Stomach (tissue), 19 donors: ENCODE measurements at places on chromosomes 11 and 22. TPM values are rescaled to one million over a fixed set of nuclear protein-coding genes. Genes with fewer than 3 reads are reported as not detected.
A peak's percentile ranks its signal among the peaks of the same experiment; 100 is the strongest.

The KRTAP5-3 gene
- total RNA-seq, result not detected

The LMNTD2 gene
- 92.7 TPM for total RNA-seq

The MS4A6A gene
- total RNA-seq, result 97.4 TPM

The PRRG4 gene
- under 0.01 TPM for total RNA-seq

- no peak for DNase-seq
These were observed 494.8 kb downstream of the MN1 start for GRCh38 chr22:27306771-27307170.

DNA sequence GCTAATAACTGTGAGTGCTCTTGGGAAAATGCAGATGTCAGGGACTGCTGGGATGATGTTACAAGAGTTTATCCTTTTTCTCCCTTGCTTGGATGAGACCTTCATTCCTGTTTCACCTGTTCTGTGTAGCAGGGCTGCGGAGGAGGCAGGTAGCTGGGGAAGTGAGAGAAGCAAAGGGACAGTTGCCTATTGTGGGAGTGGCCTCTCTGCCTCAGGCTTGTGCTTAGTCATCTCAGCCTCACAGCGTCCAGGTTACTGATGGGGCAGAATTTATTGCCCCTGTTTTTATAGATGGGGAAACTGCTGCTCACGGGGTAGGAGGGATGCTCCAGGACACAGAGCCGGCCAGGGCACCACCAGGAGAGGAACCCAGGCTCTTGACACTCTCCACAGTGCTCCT lies 1.7 kb downstream of the STX3 start:
- DNase-seq, result peak; percentile 60

The UEVLD gene
- 40.6 TPM for total RNA-seq

DNA sequence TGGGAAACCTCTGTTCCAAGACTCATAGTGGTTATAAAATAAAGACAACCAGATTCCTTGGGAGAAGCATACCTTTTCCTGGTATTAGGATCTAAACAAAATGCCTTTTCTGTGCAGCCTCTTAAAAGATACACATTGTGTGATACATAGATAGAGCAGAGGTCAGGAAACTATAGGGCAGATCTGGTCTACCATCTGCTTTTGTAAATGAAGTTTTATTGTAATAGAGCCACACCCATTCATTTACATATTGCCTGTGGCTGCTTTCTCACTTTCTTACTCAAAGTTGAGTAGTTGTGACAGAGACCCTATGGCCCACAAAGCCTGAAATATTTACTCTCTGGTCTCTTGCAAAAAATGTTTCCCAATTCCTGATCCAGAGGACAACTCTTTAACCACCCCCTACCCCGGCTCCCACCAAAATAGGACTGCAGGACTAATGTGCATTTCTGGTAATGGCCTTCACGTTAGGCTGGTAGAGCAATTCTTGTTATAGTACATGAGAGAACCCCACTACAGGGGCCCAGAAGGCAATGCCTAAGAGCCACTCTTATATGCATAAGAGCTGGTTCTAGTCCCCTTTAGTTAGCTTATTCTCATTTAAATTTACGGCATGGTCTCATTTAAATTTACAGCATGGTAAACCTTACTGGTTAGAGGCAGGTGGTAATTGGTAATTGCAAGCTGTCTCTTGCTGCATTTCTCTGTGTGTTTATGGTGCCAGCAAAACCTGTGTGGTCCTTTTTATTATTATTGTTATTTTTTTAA lies 76.8 kb upstream of the YWHAH start:
- DNase-seq, result no peak

DNA sequence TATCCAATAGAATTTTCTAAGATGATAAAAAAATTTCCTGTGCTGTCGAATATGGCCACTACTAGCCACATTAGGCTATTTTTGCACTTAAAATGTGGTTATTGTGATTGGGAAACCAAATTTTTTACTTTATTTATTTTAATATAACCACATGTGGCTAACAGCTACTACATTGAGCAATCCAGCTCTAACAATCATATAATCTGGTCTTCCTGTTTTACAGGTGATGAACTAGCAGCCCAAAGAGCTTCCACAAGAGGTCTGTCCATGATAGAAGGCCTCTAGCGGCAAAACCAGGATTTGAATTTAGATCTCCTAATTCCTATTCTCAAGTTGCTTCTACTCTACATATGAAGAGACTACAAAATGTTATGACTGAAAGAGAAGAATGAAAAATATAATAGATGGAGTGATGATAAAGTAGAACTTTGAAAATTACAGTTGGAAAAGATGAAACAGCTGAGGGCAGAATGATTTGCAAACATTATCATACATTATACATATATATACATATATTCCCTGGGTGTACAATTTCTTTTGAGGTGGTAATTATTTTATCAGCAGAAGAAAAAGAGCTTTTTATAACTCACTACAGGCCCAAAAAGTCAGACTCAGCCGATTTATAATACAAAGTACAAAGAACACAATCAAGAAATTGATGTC lies 363.5 kb upstream of the PITPNB start:
- no peak for DNase-seq

The KCNJ11 gene
- 22.9 TPM for total RNA-seq

The FKBP2 gene
- 15.2 TPM for total RNA-seq

DNA sequence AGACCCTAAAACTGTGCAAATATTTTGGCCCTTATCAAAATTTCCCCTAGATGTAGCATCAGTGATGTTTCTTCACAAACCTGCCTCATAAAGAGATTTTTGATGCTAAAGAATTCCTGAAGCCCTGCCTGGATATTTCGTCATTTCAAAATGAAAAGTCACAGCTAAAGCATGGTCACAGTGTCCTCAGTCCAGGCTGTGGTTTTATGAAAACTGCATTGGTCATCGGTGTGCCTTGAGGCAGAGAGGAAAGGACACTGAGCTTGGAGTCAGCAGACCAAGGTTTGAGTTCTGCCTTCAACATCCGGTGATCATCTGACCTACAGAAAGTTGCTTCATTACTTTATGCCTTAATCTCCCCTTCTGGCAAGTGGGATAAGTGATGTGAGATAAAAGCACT lies 34.8 kb upstream of the ALKBH3 start:
- no peak for DNase-seq

The ALDH3B1 gene
- total RNA-seq, result 21.2 TPM

GRCh38 chr22:39177456-39177775 lies 24.9 kb upstream of the CBX7 start:
- DNase-seq, result no peak

The APOBEC3A gene
- total RNA-seq, result 3.3 TPM

- DNase-seq, result peak; percentile 92
These were observed 5.2 kb downstream of the PCSK7 start for GRCh38 chr11:117226388-117227385.

GRCh38 chr22:42228483-42228882 lies 42.0 kb downstream of the TCF20 start:
- DNase-seq, result no peak

- DNase-seq, result no peak
These were observed 10.7 kb downstream of the TAB1 start for GRCh38 chr22:39410264-39410663.

The SCGB1A1 gene
- total RNA-seq, result 11.2 TPM

- DNase-seq, result no peak
These were observed 32.8 kb downstream of the PARVG start for GRCh38 chr22:44213489-44214043.

DNA sequence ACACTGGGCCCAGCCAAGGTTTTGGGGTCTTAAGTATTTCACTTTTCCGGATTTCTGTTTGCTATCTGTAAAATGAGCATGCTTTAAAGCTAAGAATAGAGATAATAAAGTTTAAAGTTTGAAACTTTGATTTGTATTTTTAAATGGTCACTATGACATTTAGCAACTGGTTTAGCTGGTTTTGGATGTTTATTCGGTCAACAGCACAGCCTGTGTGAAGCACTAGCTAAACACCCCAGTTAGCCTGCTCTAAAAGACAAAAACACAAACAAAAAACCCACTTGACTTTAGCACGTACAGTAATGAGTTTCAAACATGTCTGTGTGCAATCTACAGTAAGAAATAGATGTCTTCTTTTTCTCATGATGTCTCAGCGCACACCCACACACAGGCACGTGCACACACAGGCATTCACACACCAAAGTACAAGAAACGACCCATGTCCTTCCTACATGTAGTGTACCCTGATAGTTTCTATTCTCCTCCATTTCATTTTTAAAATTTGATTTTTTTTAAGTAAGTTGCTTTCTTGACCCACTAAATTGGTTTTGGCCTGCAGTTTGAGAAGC lies 29.4 kb downstream of the SLC1A2 start:
- peak; percentile 74 for DNase-seq

- no peak for DNase-seq
These were observed 24.5 kb downstream of the RPUSD4 start for GRCh38 chr11:126186708-126187529.

DNA sequence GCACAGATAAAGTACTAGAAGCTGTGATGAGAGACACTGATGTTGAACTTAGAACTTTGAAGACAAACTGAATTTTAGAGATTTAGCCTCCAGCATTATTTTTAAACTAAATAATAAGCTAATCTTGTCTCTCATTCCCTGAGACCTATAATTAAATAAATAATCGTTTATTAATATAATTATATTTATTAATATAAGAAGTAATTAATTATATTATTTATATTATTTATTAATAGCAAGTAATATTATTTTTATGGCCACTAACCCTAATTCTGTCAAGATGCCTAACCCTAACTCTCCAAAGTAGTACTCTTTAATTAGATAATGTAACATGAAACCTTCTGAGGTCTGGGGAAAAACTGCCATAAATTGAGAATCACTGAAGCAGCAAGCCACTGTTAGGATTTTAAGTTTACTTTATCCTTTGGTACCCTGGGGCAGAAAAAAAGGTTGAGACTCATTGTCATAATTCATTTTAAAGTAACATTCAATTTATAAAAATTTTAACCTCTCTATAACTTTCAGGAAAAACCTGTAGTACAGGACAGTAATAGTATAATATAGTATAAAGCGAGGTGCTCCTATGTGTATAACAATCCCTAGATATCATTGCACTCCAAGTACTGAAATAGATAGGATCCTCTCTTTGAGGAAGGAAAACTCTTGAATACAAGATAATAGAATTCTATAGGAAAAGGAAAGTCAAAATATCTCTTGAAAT lies 85.4 kb downstream of the TTC28 start:
- DNase-seq, result no peak

The ENTHD1 gene
- total RNA-seq, result not detected

- no peak for DNase-seq
These were observed 6.6 kb downstream of the TSPAN4 start for GRCh38 chr11:849104-849824.

- peak; percentile 64 for DNase-seq
These were observed at the start of gene ADAMTS8 for GRCh38 chr11:130428316-130429119. ADAMTS8 (minus strand) TSS chr11:130428609; CDS start chr11:130428286, 323 bp downstream.

The AQP11 gene
- not detected for total RNA-seq

The NPAS4 gene
- not detected for total RNA-seq

The FZD4 gene
- 19.2 TPM for total RNA-seq

- DNase-seq, result peak; percentile 34
These were observed 156.5 kb downstream of the FCHSD2 start for GRCh38 chr11:72985645-72986044.

The ADORA2A gene
- total RNA-seq, result 0.58 TPM

DNA sequence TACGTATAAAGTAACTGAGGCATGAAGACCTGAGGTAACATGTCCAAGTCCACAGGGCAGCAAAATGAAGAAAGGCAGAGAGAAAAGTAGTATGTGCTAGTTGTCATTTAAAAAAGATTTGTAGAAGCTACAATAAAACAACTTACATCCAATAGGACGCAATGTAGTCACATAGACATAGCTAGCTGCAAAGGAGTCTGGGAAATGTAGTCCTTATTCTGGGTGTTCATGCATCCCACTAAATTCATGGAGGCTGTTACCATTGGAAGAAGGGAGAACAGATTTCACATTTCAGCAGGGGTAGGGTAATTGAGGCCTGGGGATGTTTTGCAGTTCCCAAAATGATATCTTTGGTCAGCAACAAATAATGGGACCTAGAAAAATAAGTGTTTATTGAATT lies 571.4 kb downstream of the MIAT start:
- DNase-seq, result no peak

GRCh38 chr22:34015642-34016041 lies 95.4 kb upstream of the LARGE1 start:
- no peak for DNase-seq

- peak; percentile 26 for DNase-seq
These were observed 490.1 kb downstream of the OPCML start for GRCh38 chr11:133041928-133042882.

DNA sequence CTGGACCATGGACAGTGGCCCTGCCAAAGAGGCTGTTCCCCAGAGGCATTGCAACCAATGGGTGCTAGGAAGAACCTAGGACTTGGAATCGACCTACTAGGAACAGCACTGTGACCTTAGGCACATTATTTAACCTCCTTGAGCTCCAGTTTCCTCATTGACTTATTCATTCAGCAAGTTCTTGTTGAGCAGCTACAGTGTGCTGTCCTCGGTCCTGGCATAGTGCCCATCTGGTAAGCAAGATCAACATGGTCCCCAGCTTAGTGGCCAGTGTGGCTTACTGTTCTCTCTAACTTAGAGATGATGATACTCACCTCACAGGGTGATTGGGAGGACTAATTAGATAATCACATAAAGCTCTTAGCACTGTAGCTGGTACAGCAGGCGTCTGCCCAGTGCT lies 8.2 kb downstream of the ABCG4 start:
- DNase-seq, result peak; percentile 49

DNA sequence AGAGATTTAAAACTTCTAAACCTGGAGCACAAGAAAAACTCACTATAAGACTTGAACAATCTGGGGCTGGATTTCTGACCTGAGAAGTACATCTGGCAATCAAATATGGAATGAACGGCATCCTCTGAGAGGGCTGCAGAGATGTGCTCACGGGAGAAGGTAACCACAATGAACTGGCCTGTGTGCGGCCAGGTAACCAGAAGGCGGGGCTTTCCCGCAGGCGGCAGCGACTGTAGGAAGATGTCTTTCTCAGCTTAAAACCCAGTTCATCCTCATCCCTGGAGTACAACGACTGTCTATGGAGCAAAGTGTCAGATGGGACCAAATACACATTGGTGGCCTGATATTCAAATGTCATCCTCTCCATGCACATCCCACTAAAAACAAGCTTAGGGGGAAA lies 24.5 kb downstream of the MICAL3 start:
- DNase-seq, result no peak

The ROBO4 gene
- 12.1 TPM for total RNA-seq

GRCh38 chr22:23231471-23232093 lies 51.3 kb downstream of the BCR start:
- no peak for DNase-seq

GRCh38 chr11:100774859-100775258 lies 87.8 kb downstream of the ARHGAP42 start:
- DNase-seq, result no peak

- DNase-seq, result no peak
These were observed 138.1 kb downstream of the SLC1A2 start for GRCh38 chr11:35281169-35281688.

The MUC5B gene
- 38.5 TPM for total RNA-seq

The C22orf31 gene
- 0.55 TPM for total RNA-seq

The C11orf91 gene
- not detected for total RNA-seq

GRCh38 chr11:44899959-44900358 lies 50.7 kb downstream of the TP53I11 start:
- no peak for DNase-seq
